ENCODE measurements at places on chromosomes 4 and X.

- H3K4me3 ChIP-seq, result no peak overlapping the region
- no peaks in the 10 kb centered on the region for H3K36me3 ChIP-seq
- H3K27ac ChIP-seq, result no peak overlapping the region
- DNase-seq, result no peak
- H3K4me1 ChIP-seq, result no peaks in the 10 kb centered on the region
These were observed 92.2 kb upstream of the SLIT2 start for GRCh38 chr4:20159516-20159915.

GRCh38 chrX:69388526-69388925 is 115.6 kb upstream of the NALF2 start:
- no peak overlapping the region for H3K4me3 ChIP-seq
- peaks cover 99% of the 10 kb centered on the region for H3K27me3 ChIP-seq
- no peaks in the 10 kb centered on the region for H3K4me1 ChIP-seq
- DNase-seq, result no peak
- no peaks in the 10 kb centered on the region for H3K36me3 ChIP-seq

DNA sequence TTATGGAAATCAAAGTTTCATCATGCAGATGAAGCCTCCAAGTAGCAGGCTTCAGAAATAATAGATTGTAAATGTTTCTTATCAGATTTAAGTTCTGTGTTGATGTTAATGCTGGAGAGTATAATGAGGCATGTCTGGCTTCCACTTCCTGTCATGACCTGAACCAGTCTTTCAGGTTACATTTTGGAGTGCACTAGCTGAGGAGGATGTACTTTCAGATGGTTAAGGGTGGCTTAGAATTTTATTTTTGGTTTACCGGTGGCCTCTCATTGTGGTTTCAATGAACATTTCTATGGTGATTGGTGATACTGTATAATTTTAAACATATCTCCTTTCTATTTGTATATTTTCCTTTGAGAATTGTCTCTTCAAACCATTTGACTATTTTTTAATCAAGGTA is 890.4 kb downstream of the SH3BGRL start:
- no peak for DNase-seq
- H3K27me3 ChIP-seq, result no peaks in the 10 kb centered on the region
- no peak overlapping the region for H3K4me3 ChIP-seq
- H3K4me1 ChIP-seq, result no peaks in the 10 kb centered on the region
- no peak overlapping the region for H3K27ac ChIP-seq

DNA sequence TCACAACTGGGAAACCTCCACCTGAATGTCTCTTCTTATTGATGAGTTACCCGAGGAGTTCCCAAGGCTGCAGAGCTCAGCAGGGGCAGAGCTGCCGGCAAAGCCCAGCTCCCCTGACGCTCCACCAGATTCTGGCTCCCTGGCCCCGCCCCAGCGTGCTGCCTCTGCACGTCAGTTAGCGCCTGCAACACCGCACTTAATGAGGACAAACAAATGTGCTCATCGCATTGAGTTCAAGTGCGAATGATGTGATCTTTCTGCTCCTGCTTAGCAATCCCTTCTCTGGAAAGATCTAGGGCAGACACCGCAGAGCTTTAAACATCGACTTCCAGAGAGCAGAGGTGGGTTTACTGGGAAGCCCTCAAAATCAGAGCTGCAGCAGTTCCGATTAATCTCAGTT is 55.5 kb upstream of the FBXW7 start:
- no peaks in the 10 kb centered on the region for H3K36me3 ChIP-seq
- peaks cover 14% of the 10 kb centered on the region for H3K4me1 ChIP-seq
- no peaks in the 10 kb centered on the region for H3K27me3 ChIP-seq
- DNase-seq, result peak; percentile 88
- no peak overlapping the region for H3K27ac ChIP-seq

DNA sequence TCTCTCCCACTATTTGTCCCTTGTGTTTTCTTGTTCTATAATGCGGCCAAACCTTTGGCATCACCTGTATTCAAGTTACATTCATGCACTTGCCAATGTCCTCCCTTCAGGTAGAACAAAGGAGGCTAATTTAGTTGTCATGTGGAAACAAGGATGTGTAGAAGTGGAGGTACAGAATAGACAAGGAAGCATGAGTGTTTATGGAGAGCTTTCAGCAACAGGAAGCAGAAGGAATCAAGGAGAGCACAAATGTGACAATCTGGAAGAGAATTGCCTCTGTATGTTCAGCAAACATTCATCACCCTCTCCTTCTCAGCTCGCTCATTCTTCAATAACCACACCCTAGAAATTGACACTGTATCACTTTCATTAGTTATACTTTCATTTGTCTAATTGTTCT is 103.4 kb downstream of the SLC7A11 start:
- H3K36me3 ChIP-seq, result no peaks in the 10 kb centered on the region
- H3K27ac ChIP-seq, result no peak overlapping the region
- H3K4me3 ChIP-seq, result no peak overlapping the region
- DNase-seq, result no peak
- no peaks in the 10 kb centered on the region for H3K27me3 ChIP-seq

- no peak overlapping the region for H3K27ac ChIP-seq
- H3K4me3 ChIP-seq, result no peak overlapping the region
- H3K36me3 ChIP-seq, result no peaks in the 10 kb centered on the region
These were observed 188.5 kb upstream of the FTHL17 start for GRCh38 chrX:31260351-31260750.

DNA sequence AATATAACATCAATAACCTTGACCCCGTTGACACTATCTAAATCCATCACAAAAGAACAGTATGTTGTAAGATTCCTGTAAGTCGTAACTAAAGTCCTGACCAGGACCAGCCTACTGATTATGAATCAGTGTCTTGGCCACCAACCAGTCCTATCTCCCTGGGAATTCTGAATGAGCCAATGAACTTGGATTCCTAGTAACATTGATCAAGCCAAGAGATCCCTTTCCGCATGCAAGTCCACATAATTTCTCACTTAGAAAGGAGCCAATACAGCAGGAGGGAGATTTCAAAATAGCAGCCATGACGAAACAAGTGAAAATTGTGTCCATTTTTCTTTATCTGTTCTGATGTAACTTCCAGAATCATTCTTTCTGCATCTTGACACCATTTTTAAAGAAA is 9.5 kb downstream of the XPNPEP2 start:
- no peak for DNase-seq
- H3K27me3 ChIP-seq, result peaks cover 12% of the 10 kb centered on the region
- H3K4me3 ChIP-seq, result peak overlapping the region; percentile 36
- no peaks in the 10 kb centered on the region for H3K36me3 ChIP-seq
- no peaks in the 10 kb centered on the region for H3K4me1 ChIP-seq
- H3K27ac ChIP-seq, result no peak overlapping the region

DNA sequence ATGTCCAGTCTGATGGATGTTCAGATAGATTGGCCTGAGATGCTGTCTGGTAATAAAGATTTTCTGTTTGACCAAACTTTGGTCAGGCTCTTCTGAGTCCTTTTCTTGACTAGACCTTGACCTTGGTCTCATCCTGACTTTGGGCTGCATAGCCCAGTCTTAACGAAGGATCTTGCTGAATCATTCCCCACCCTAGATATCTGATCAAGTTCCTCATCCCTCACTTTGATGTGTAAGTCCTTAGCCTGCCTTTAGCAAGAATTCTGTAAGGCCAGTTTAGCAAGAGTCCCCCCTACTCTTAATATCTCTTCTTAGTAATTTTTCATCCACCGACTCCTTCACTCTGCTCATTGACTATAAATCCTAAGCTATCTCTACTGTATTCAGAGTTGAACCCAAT is 244.4 kb upstream of the JADE1 start:
- H3K4me1 ChIP-seq, result peaks cover 8% of the 10 kb centered on the region
- no peak overlapping the region for H3K4me3 ChIP-seq
- H3K27me3 ChIP-seq, result no peaks in the 10 kb centered on the region
- H3K27ac ChIP-seq, result no peak overlapping the region

GRCh38 chr4:39045827-39046221 is 13.6 kb upstream of the TMEM156 start:
- H3K27me3 ChIP-seq, result no peaks in the 10 kb centered on the region
- no peak overlapping the region for H3K4me3 ChIP-seq
- peak overlapping the region; percentile 92 for H3K27ac ChIP-seq

- no peaks in the 10 kb centered on the region for H3K27me3 ChIP-seq
- peaks cover 38% of the 10 kb centered on the region for H3K36me3 ChIP-seq
- no peak for DNase-seq
- H3K27ac ChIP-seq, result no peak overlapping the region
- no peak overlapping the region for H3K4me3 ChIP-seq
These were observed 5.3 kb upstream of the EBP start for GRCh38 chrX:48516285-48516684.

DNA sequence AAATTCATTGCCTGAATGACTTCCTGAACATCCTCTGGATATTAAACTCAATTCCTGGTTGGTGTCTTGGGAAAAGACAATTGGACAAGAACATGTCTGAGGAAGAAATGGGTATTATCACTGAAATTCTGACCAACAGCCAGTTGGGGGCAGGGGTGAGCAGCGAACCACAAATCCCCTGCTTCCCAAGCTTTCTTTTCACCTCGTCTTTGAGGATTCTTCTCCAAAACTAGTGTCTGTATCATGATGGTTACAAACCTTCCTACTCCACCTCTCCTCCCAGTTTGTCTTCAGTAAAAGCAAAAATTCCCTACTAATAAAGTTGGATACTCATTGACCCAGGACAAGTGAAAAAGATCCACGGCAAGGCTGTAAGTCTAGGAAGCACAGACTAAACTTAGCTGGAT is 48.3 kb upstream of the WDR1 start:
- no peak overlapping the region for H3K4me3 ChIP-seq
- peak; percentile 16 for DNase-seq
- H3K36me3 ChIP-seq, result no peaks in the 10 kb centered on the region
- H3K4me1 ChIP-seq, result peaks cover 2% of the 10 kb centered on the region

- H3K36me3 ChIP-seq, result no peaks in the 10 kb centered on the region
- no peak for DNase-seq
- H3K27me3 ChIP-seq, result no peaks in the 10 kb centered on the region
- no peak overlapping the region for H3K27ac ChIP-seq
- no peak overlapping the region for H3K4me3 ChIP-seq
- peaks cover 2% of the 10 kb centered on the region for H3K4me1 ChIP-seq
These were observed 179.6 kb downstream of the SHROOM3 start for GRCh38 chr4:76614589-76614988.

DNA sequence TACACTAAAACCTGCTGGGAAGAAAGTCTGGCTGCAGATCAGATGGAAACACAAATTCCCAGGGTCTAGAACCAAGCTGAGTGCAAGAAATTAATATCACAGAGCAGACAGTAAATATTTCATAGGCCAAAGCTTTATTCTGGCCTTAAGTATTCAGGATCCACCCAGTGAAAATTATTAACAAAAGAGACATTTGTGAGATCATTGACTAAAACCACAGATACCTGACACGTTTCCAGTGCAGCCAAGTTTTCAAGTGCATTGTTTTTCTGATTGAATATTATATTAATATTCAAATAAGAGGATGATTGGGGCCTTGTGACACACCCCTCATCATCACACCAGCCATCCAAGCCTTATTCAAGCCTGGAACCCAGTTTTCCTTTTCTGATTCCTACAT is 10.3 kb downstream of the ELOVL6 start:
- no peaks in the 10 kb centered on the region for H3K27me3 ChIP-seq
- H3K4me1 ChIP-seq, result peaks cover 9% of the 10 kb centered on the region
- no peak overlapping the region for H3K4me3 ChIP-seq
- no peaks in the 10 kb centered on the region for H3K36me3 ChIP-seq

- no peak for DNase-seq
- H3K36me3 ChIP-seq, result no peaks in the 10 kb centered on the region
- H3K27me3 ChIP-seq, result no peaks in the 10 kb centered on the region
- H3K4me1 ChIP-seq, result no peaks in the 10 kb centered on the region
- H3K4me3 ChIP-seq, result no peak overlapping the region
These were observed 1506.8 kb downstream of the PCDH18 start for GRCh38 chr4:136025540-136025939.

DNA sequence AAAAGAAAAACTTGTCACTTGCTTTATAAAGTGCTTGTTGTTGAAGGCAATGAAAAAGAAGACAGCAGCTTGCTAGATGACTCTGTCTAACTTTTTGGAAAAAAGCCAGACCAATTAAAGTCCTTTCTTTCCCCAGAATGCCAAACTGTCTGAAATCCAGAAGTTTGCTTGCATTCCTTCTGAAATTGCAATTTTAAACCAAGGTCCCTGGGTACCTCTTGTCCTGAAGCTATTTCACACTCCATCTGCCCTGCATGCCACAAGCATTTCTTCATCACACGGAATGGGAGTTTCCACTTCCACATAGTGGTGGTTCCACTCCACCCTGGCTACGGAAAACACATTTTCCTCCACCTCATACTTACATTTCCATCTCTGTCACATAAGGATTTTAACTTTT is 101.0 kb downstream of the PAPSS1 start:
- H3K4me3 ChIP-seq, result no peak overlapping the region
- peak overlapping the region; percentile 90 for H3K27ac ChIP-seq
- peaks cover 14% of the 10 kb centered on the region for H3K36me3 ChIP-seq
- peak; percentile 87 for DNase-seq

DNA sequence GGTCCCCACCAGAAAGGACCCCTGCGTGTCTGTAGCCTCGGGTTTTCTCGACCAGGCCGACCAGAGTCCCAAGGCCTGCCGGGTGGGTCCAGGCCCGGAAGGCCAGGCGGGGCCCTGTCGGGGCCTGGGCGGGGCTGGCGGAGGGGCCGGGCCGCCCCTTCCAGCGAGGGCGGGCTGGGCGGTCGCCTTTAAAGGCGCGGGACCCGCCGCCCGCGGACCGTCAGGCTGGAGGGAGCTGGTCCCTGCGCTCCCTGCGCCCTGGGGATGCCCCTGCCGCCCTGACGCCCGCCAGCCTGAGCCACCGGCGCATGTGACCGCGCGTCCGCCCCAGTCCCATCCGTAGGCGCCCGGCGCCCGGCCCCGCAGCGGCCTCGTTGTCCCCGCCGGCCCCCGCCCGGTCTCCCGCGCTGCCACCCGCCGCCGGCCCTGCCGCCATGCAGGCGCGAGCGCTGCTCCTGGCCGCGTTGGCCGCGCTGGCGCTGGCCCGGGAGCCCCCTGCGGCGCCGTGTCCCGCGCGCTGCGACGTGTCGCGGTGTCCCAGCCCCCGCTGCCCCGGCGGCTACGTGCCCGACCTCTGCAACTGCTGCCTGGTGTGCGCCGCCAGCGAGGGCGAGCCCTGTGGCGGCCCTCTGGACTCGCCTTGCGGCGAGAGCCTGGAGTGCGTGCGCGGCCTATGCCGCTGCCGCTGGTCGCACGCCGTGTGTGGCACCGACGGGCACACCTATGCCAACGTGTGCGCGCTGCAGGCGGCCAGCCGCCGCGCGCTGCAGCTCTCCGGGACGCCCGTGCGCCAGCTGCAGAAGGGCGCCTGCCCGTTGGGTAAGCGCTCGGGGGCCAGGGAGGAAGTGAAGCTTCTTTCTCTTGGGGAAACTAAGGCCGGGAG is at the start of gene HTRA3:
Gene HTRA3 (plus strand): TSS at position 220 of the 883 bp plus-strand sequence. CDS start 215 bp downstream, at position 435.
- no peak within 1 kb of the TSS for H3K27ac ChIP-seq
- H3K4me3 ChIP-seq, result peak within 1 kb of the TSS; percentile 79
- peaks cover 24% of the 10 kb centered on the region for H3K4me1 ChIP-seq
- peak; percentile 70 for DNase-seq

- H3K36me3 ChIP-seq, result no peaks in the 10 kb centered on the region
- no peaks in the 10 kb centered on the region for H3K4me1 ChIP-seq
- no peak overlapping the region for H3K27ac ChIP-seq
- no peak for DNase-seq
These were observed 29.0 kb downstream of the CLOCK start for GRCh38 chr4:55517526-55518229.
